ENCODE measurements at places on chromosomes 11 and 22.

DNA sequence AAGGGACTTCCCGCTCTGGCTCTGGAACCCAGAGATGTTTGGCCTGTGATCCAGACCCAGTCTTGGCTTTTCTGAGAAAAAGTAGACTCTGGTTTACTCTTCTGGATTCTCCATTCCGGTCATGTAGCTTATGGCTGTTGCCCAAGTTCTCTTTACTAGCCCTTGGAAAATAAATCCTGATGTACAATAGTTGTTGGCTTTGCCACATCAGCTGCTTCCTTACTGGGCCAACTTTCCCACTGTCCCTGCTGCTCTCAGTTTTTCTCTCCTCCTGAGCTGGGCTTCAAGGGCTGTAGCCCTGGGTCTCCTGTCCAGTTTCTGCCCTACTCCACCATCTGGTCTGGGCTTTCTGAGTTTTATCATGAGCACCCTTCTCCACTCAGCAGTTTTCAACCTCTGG lies 12.5 kb downstream of the PATZ1 start:
- no peak for DNase-seq

GRCh38 chr11:128701086-128701485 lies 7.2 kb downstream of the FLI1 start:
- DNase-seq = no peak

- DNase-seq = no peak
Observed at GRCh38 chr11:9061807-9062206, 29.6 kb downstream of the SCUBE2 start.

DNA sequence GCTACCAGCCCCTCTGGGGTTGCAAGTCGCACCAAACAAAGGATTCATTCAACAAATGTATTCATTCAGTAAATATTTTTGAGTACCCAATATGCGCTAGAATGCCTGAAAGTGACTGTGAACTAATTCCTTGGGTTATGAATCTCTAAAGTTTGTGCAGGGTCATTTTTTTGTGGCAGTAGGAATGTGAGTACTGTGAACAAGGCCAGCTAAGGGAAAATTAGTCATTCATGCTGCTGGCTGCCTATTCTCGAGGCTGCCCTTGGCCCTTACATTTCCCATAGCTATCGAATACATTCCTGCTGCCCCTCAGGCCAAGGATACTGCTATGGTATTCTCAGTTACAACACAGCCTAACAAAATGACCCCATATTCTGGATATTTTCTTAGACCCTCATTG lies 141.6 kb downstream of the TRPC6 start:
- no peak for DNase-seq

DNA sequence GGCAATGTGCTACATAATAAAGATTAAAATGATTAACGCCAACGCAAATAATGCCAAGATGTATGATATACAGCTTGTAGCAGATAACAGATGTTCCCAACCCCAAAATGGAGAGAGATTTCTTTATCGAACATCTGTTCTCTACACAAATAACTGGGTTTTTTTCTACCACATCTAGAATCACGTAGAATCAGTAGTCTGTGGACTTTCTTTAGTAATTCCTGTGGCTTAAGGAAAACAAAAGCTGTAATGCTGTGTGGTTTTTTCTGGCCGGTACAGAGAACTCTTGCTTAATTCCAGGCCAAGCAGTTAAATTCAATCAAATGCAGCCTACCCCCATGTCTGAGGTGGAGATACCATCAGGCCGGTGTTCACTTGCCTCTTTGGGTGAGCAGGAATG lies 303.4 kb downstream of the FAT3 start:
- DNase-seq = no peak

- no peak for DNase-seq
Observed at GRCh38 chr22:48585916-48586798, 1241.5 kb downstream of the BRD1 start.

GRCh38 chr11:17642370-17642769 lies 77.0 kb upstream of the MYOD1 start:
- no peak for DNase-seq

DNA sequence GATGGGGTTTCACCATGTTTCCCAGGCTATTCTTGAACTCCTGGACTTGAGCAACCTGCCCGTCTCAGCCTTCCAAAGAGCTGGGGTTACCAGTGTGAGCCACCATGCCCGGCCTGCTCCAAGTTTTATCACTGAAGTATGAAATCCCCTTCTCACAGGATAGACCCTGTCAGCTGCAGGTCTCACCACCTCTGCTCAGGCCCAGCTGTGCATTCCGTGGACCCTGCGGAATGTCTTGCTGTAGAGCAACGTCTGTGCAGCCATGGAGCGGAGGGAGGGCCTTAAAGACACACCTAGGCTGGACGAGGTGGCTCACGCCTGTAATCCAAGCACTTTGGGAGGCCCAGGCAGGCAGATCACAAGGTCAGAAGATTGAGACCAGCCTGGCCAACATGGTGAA lies 625.4 kb downstream of the BRD1 start:
- no peak for DNase-seq

GRCh38 chr22:48827904-48828555 lies 999.6 kb downstream of the BRD1 start:
- no peak for DNase-seq

- DNase-seq = no peak
Observed at GRCh38 chr11:35964841-35965240, 21.0 kb downstream of the LDLRAD3 start.

Data from stimulated activated CD8-positive, alpha-beta memory T cell treated with anti-CD3 and anti-CD28 coated beads, Interleukin-4, amount 100 ng/mL, for 48 hours (primary cell).